Stimulated activated CD8-positive, alpha-beta memory T cell treated with anti-CD3 and anti-CD28 coated beads, Interleukin-4, amount 100 ng/mL, for 48 hours (primary cell): ENCODE measurements at places on chromosomes 1 and 21.

DNA sequence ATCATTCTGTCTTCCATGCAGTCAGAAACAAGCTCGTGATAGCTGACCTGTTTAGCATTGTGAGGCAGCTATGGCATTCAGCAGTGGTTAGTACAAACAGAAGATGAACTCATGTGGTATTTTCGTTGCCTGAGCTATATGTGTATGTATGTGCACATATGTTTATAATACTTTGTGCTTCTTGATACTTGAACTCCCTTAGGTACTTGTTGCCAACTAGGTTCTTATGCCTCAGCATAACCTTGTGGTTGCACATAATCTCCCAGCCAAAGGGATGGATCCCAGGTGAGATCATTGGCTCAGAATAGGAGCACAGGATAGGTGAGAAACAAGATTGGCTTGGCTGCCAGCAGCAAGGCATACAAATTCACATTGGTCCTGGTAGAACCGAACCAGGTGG lies 86.1 kb downstream of the VPS26C start:
- no peak for DNase-seq

GRCh38 chr1:171155484-171155883 lies 29.6 kb upstream of the FMO2 start:
- no peak for DNase-seq

DNA sequence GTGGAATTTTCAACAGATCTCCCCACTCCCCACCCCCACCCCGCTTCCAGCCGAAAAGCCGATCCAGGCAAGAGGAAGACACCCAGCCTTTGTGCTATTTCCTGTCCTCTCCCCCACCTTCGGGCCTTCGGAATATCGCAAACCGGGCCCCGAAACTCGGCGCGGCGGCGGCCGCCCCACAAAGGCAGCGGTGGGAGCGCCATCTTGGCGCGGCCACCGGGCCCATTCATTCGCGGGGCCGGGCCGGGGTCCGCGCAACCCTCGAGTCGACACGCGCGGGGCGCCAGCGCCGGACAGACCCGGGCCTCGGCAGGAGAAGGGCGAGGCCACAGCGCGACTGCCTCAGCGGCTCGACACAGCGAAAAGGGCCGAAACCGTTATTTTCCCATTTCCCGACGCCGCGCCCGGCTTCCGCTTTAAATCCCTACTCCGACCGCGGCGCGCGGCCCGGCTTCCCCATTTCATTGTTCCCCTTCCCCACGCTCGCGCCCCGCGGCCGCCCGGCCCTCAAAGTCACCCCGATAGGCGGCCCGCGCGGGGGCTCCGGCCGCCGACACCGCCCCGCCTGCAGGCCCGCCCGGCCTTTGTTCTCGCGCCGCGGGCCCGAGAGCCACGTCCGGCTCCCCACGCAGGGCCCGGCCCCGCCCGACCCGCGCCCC lies 911 bp downstream of the GNB1 start:
- peak; percentile 66 for DNase-seq

- no peak for DNase-seq
Observed at GRCh38 chr21:41809891-41810596, 43.2 kb upstream of the RIPK4 start.

DNA sequence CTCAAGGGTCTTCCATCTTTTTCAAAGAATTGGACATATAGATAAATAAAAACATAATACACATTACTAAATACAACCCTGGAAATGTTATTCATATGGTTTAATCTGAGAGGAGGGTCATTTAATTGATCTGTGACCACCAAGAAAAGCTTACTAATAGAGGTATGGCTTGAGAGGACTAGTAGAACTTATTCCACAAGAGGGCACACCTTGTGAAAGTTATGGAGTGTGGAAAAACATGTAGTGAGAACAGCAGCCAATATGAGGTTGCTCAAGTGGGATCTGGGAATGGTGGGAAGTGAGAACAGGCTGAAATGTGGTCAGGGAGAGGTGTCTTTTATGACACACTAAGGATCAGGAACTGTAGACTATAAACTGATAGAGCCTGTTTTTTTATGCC lies 973.5 kb upstream of the B3GALT2 start:
- no peak for DNase-seq

DNA sequence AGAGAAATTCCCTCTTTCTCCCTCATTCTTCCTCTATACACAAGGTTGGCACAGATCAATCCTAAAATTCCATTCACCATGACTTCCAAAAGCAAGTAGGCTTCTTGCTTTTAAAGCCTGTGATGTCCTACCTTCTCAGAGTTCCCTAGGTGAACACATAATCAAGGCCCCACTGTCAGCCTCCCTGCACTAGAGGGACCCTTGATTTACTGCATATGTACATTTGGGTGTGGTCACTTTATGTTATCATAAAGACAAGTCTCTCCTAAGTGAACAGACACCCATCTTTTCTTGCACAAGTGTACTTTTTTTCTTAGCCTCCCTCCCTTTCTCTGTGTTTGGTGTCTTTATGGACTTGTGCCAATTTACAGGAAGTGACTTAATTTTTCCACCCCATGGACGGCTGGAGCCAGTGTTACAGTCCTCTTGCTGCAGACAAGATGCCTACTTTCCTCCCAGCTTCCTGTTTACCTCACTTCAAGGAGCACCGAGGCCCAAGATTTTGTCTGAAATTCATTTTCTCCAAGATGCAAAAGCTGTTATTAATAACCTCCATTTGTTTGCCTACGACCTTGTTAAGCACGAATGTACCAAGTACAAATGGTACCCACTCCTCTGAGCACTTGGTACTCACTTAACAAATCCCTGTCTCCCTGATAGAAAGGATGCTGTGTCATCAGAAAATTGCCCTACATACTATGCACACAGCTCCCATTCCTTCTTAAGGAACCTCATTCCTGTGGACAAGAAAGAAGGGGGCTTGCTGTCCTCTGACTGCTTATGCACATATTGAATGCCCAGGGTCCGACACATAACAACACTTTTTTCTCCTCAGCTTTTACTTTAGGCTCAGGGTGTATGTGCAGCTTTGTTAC lies 82.8 kb upstream of the SLC44A3 start:
- no peak for DNase-seq

GRCh38 chr1:208061632-208062031 lies 150.7 kb upstream of the CD34 start:
- no peak for DNase-seq

GRCh38 chr1:50985094-50985493 lies 15.0 kb downstream of the CDKN2C start:
- no peak for DNase-seq

DNA sequence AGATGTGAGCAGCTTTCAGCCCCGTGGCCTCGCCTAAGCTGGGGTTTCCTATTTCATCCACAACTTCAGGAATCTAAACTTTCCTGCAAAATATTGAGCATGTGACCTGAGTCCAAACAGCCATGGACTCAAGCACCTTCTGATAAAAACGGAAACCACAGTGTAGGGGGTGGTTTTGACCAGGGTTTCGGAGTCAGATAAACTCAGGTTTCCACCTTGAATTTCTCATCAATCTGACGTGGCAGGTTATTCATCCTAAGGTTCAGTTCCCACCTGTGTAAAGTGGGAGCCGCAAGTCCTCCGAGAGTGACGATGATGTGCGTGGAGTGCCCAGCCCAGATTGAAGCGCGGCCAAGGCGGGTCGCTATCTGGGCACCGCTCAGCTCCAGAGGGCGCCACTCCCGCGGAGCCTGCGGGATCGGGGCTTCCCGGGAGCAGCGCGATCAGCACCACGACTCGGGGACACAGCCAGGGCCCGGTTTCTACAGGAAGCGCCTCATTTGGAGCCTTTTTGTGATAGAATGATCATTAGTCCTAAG lies 871 bp upstream of the ETS2 start:
- DNase-seq, result peak; percentile 74
